ENCODE measurements at places on chromosomes 11 and 22.

DNA sequence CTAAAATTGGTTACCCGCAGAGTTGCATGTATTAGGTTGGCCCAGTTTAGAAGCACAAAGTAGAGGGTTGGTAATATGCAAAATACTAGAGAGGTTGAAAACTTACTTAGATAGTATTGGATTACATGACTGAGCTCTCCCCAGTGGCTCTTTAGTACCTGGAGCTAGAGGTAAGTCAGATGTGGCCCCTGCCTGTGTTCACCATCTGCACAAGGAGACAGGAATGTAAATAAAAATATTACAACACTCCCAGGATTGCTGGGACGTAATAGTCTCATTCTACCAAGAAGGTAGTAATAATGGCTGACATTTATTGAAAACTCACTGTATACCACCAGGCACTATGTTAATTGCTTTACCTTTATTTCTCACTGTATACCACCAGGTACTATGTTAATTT lies 129.6 kb downstream of the SLC17A6 start:
- no peak for DNase-seq

GRCh38 chr11:20055312-20055711 lies 105.0 kb downstream of the DBX1 start:
- DNase-seq, result peak; percentile 25

DNA sequence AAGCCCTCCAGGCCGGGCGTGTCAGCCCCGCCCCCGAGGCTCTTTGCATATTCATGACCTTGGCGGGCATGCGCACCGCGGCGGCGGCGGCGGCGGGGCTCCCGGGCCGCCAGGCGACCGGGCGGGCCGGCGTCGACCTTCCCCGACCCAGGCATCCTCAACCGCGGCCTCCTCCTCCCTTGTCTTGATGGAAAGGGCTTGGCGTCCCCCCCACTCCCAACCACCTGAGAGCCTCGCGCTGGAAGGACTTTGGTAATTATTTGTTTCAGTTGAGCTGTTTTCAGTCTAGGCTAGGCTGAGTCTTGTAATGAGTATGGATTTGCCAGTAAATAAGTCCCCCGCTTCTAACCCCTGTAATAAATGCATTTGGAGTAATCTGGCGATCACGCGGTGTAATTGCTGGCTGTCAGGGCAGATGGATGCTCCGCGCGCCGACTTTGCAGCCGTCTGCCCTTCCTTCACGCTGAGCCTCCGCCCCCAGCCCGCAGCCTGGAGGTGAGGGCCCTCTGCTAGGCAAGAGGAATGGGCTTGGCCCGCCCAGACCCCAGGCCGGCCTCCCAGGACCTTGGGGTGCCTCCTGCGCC lies 25.2 kb downstream of the FLRT1 start:
- DNase-seq, result no peak

DNA sequence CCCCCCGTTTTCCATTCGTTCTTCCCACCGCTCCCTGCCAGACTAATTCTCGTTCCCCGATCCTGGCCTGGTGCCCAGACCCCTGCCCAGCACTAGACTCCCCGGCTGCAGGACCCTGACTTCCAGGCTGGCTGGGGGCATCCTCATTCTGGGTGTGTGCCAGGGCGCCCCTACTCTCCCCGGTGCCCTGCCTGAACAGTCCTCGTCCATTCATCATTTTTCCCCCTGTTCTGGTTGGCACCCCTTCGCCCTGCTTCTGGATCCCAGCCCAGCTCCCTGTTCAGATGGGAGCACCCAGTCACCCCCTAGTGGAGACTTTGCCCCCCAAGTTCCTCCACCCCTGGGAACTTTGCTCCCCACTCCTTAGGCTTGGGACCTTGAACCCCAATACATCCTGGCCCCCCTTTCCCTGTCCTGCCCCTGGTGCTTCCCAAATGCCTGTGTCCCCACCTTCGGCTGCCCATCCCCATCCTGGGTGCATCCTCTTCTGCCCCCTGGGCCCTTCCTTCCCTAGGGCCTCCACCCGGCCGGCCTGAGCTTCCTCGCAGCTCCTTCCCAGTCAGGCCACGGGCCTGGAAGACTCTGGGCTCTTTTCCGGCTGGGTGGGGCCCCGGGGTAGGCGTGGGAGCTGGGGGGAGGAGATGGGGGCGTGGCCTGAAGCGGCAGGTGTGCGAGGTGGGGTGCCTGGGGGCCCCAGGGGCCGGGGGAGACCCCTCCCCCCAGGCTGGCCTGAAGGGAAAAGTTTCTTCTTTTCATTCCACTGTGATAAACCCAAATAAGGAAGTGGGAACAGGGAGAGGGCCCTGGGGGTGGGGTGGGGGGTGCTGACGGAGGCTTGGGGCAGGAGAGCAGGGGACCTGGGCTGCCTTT lies 908 bp downstream of the PLCB3 start:
- no peak for DNase-seq

GRCh38 chr11:120912504-120912903 lies 111.4 kb upstream of the TBCEL start:
- DNase-seq, result no peak

GRCh38 chr11:57791321-57792059 lies 29.9 kb downstream of the CTNND1 start:
- DNase-seq, result no peak

DNA sequence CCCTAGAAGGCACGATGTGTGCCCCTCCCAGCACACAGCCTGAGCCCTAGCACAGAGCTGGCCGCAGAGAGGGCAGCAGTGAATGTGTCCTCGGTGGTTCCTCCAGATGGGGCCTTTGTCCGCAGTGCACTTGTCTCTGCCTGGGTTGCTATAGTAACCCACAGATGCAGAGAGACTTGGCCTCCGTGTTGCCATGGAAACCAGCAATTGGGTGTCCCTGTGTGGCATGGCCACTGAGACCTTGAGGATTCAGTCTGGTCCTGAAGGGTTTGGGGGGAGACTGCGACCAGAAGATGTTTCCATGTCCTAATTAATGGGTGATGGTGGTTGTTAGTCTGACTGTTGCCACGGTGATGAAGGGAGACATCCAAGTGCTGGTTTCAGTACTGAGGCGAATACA lies 42.6 kb upstream of the TUB start:
- no peak for DNase-seq

GRCh38 chr22:50318356-50318697 lies 8.5 kb downstream of the DENND6B start:
- DNase-seq, result no peak

GRCh38 chr11:120261931-120262330 lies 22.0 kb downstream of the POU2F3 start:
- no peak for DNase-seq

DNA sequence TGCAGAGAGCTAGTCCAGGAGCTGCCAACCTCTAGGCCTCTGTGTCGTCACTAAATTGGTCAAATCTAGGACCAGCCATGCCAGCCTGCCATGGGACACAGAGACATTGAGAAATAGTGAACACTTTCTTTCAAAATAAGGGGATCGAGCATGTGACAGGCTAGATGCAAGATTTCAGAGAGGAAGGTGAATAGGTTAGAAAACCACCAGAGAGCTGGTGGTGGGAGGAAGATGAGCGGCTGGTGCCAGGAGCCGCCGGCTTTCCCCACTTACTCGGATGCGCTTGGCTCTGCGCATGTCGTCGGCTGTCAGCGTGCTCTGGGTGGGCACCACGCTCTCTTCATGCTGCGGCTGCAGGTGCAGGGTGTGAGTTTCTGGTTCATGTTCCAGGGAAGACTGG lies 35.4 kb upstream of the NFRKB start:
- no peak for DNase-seq

- DNase-seq, result no peak
Measured at GRCh38 chr11:128909438-128910125, 18.4 kb downstream of the KCNJ5 start.

- no peak for DNase-seq
Measured at GRCh38 chr11:6388748-6389147, 1.5 kb upstream of the SMPD1 start.

DNA sequence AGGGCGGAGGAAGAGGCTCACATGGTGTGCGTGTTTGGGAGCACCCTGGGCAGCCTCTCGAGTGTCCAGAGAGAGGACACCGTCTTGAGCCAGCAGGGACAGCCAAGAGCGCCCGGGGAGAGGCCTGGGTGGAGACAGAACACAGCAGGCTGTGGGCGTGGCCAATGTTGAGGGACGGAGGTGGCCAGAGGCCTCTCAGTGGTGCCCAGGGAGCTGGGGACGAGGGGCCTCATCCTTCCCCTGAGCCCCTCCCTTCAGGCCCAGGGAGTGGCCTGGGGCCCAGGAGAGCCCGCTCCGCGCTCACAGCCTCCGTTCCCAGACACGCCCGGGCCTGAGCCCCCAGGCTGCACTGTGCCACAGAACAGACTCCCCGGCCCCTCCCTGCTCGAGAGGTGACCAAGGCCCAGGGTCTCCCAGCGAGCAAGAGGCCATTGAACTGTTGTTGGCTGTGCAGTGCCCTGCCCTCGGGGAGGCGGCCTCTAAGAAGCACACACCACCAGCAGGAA lies 48.4 kb downstream of the CDKN1C start:
- DNase-seq, result no peak

DNA sequence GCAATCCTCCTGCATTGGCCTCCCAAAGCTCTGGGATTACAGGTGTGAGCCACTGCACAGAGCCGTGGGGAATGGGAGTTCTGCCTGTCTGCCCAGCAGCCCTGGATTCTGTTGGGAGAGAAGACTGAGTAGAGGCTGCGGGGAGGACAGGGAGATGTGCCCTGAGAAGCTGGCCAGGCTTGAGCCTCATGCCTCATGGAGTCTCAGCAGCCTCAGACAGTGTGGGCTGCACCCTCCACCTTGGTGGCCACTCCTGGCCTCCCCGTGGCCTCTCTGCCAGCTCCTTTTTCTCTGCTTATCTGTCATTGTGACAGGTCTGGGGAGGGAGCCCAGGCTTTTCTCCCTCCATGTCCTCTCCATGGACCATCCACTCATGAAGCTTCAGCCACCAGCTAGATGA lies 43.2 kb downstream of the DKK3 start:
- no peak for DNase-seq

DNA sequence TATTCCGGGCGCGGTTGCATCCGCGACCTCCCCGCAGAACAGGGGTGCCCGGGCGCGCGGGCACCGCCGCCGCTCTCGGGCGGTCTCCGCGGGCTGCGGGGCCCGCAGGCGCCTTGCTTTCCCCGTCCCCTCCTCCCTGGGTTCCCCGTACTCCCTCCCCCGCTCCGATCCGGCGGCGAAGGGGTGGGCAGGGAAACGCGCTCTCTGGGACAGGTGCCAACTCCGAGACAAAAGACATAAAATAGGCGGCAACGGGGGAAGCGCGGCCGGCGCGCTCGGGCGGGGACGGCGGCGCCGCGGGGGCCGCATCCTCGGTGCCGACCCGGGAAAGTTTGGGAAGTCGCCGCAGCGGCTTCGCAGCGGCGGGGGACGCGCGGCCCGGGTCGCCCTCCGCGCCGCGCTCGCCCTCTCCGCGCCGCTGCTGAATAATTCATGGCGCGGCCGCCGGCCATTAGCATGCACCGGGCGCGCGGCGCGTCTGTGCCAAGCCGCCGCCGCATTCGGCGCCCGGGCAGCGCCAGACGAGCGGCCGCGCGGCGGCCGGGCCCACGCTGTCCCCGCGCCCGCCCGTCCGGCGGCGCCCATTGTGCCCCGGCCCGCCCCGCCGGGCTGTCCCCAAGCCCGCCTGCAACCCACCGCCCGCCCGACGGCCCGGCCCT lies 78.7 kb upstream of the PPARA start:
- DNase-seq, result no peak

- no peak for DNase-seq
Measured at GRCh38 chr11:93857413-93858120, 7.1 kb upstream of the VSTM5 start.

DNA sequence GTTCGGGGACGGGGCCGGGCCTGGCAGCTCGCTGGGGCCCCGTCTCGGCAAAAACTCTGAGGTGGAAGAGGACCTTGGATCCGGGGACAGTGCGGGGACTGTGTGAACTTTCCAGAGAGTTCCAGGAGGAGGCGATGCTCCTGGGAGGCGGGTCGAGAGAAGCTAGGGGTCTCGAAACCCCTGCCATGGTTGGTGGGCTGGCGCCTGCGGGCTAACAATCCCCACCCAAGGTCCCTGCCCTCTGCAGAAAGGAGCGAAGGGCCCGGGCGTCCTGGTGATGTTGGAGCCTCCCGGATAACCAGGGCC lies 4.7 kb upstream of the GRK2 start:
- no peak for DNase-seq

DNA sequence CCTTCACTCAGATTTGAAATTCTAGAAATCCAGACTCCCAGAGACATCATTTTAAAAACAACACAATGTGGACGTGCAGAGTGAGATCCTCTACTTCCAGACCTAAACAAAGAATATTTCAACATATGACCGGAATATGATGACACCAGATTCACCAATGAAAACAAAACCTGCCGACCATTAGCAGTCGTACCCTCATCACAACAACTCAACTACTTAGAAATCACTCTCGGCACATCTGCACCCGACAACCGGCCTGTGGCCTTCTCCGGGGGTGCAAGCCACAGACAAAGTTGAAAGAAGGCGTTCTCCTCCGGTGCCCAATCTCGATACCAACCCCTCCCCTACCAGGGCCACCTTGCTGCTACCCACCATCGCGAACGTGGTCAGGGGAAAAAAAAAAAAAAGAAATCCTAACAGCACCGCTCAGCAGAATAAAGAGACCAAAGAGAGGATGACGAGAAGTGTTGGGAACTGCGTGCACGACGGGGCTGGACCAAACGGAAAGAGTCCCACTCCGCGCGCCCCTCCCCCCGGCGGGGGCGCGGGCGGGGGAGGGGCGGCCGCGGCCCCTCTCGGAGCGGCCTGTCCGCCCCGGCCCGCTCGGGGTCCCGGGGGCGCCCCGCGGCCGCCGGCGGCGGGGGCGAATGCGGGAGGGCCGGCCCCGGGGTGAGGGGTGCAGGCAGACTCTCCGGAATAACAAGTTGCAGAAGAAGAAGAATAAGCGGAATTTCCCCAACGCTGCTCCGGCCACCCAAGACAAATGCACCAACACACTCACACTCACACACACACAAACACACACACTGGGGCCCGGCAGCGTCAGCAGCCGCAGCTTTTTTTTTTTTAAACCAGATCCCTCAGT lies 1.7 kb downstream of the PHF21A start:
- no peak for DNase-seq

DNA sequence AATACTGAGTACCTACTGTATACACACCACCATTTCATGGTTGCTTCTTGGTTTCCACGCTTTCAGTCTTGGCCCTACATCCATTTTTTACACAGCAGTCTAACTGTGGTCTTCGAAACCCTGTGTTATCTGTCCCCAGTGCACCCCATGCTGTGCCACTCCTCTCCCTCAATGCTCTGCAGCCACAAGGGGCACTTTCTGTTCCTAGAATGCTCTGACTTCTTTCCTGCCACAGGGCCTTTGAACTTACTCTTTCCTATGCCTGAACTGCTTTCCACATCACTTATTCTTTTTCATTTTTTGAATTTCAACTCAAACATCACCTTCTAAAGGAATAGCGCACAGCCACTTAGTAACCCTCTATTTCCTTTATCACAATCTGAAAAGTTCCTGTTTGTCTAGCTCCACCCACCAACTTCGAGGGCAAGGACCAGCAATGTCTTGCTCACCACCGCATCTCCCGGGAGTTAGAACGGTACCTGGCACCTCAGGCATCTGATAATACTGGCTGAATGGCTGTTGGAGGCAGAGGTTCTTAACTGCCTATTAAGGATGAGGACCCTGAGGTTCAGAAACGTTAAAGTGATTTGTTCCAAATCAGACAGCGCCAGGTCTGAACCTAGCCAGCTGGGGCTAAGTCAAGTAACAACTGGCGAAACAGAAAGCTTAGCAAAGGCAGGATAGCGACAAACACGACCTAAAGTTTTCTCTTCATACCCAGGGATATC lies 568 bp downstream of the ALG8 start:
- DNase-seq, result no peak
